ENCODE measurements at places on chromosomes 4 and X. TPM values are rescaled to one million over a fixed set of nuclear protein-coding genes. Genes with fewer than 3 reads are reported as not detected.

Gene SRPX2
- total RNA-seq: 1.4 TPM

Gene GUCY1A1
- total RNA-seq: 2.2 TPM

Gene FREM3
- total RNA-seq: not detected

Gene ADGRL3
- total RNA-seq: 2.5 TPM

Gene GYPA
- total RNA-seq: not detected

Gene PDE6B
- total RNA-seq: 19.7 TPM

Gene TSPAN6
- total RNA-seq: 42.7 TPM

Gene SMR3B
- total RNA-seq: not detected

Gene PHF8
- 13.2 TPM for total RNA-seq

Gene UCP1
- total RNA-seq: not detected

Gene PRR32
- not detected for total RNA-seq

Gene CT45A10
- total RNA-seq: not detected

Gene TMEM144
- 12.2 TPM for total RNA-seq

Gene PIR
- total RNA-seq: 1.4 TPM

All from kidney epithelial cell (primary cell).